ENCODE measurements at places on chromosomes 4 and X.

- ATAC-seq = no peak
Measured at GRCh38 chrX:148426467-148426866, 74.0 kb upstream of the AFF2 start.

- no peak for ATAC-seq
Measured at GRCh38 chr4:121599049-121599448, 97.7 kb downstream of the ANXA5 start.

DNA sequence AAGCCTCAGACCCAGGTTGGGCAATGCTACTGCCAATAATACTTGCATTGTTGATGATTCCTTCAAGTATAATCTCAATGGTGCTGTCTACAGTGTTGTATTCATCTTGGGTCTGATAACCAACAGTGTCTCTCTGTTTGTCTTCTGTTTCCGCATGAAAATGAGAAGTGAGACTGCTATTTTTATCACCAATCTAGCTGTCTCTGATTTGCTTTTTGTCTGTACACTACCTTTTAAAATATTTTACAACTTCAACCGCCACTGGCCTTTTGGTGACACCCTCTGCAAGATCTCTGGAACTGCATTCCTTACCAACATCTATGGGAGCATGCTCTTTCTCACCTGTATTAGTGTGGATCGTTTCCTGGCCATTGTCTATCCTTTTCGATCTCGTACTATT is 7.4 kb downstream of the LPAR4 start:
- ATAC-seq = no peak

- no peak for ATAC-seq
Measured at GRCh38 chr4:19684084-19684483, 567.6 kb upstream of the SLIT2 start.

GRCh38 chrX:150094996-150095395 is 156.7 kb upstream of the EOLA2 start:
- ATAC-seq = no peak

- no peak for ATAC-seq
Measured at GRCh38 chr4:123676890-123677229, 280.3 kb downstream of the SPRY1 start.

- no peak for ATAC-seq
Measured at GRCh38 chr4:161254375-161254774, 909.4 kb downstream of the FSTL5 start.

DNA sequence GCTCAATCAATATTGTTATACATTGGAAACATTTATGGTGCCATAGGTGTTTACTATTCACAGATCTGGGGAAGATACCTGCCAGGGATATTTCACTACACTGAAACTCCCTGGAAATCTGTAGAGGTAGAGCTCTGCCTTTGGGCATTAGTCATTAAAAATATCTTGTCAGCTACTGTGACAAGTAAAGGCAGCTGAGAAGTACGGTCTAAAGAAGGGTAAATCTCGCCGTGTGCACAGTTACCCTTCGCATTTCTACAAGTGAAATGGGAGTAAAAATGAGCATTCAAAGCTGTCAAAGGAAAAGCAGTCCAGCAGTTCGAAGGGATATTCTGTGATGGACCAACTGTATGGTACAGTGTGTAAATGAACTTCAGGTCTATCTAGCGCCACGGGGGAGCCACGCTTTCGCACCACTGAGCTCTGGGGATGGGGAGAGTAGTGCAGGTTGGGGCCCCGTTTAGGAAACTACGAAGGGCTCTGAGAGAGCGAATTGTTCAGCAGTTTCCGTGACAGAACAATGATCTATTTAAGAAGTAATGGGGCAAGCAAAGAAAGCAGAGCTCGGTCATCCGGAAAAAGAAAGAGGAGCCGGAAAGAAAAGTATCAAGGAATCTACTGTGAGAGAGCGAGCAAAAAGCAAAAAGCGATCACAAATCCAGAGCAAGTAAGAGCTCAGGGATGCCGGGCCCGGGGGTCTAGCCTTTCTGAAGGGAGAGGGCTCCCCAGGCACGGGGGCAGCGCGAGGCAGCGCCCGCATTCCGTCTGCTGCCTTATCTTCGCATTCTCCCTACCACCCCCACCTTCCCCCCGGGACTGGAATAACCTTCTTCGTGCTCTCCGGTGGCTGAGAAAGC is 646 bp downstream of the TIGD4 start:
- no peak for ATAC-seq

DNA sequence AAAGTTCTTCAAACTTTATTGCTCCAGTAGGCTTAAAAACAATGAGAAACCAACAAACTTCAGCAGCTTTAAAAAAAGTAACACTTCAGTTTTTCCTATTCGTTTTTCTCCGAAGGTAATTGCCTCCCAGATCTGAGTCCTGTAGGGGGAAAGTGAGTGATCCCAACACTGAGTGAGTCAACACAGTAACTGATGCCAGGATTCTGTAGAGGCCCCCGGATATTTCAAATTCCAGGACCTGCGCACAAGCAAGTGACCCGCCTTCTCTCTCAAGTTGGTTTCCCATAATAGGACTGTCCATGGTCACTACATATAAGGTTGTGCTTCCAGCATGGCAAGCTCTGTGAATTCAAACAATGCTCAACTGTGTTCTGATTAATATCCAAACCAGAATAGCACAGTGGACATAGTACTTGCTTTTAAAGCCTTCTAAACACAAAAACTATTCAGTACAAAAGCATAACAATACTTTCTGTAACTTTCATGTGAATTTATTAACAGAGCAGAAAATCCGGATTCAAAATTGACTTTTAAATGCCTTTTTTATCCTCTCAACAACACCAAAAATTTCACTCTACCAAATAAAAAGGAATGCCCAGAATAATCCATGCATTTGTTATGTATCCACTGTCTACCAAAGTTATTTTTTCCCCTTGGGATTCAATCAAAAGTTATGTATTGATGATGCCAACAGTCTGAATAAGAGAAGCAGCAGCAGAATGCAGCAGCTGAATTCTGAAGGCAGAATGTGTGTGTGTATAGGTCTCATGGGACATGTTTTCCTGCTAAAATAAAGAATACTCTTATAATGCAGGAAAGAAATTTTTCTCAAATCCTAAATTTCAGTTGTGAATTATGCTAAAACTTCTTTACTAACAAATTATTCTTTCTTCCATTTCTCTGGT is at the start of gene DMD:
TSS of gene DMD (minus strand) at position 194 of the 905 bp plus-strand sequence. CDS start 237 bp downstream, outside the sequence.
- ATAC-seq = no peak

GRCh38 chr4:2837904-2838496 is 5.6 kb upstream of the ADD1 start:
- peak; percentile 90 for ATAC-seq

GRCh38 chrX:44447214-44447613 is 95.4 kb downstream of the FUNDC1 start:
- ATAC-seq = no peak

DNA sequence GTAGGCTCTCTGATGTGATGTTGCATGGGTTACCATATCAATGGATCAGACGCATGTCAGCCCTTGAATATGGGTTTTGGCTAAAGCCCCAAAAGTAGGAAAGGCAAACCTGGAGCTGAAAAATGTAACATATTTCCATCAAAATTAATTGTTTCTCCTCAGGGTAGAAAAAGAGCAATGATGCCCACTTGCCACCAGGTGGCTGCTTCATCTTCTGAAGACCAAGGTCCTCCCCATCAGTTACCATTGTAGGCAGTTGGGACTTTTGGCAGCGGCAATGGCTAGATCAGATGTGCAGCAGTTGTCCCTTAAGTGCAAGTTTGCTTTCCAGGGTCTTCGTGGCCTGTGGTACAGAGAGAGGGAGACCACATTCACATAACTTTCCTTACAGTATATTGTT is 118.2 kb downstream of the NAF1 start:
- no peak for ATAC-seq

- no peak for ATAC-seq
Measured at GRCh38 chrX:46770000-46770816, 11.3 kb upstream of the SLC9A7 start.

DNA sequence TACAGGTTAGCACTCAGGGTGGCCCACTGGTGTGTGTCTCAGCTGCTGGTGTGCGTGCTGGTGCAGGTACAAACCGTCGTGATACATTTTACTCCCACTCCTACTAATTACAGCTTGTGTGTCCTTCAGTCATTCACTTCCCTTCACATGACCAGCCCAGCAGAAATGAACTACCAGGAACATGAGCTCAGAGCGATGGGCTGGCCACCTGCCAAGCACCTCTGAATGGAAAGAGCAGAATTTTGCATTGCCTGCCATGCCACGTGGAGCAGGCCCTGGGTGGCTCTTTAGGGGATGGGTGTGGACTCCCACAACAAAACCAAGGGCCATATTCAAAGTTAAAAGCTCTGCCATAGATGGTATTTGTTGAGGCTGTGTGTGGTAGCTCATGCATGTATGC is 58.9 kb upstream of the PGM2 start:
- no peak for ATAC-seq

- ATAC-seq = peak; percentile 4
Measured at GRCh38 chrX:119573840-119574393, 446 bp upstream of the UBE2A start.

- peak; percentile 13 for ATAC-seq
Measured at GRCh38 chrX:31038575-31039326, 33.1 kb downstream of the FTHL17 start.

GRCh38 chr4:170581322-170581721 is 491.6 kb upstream of the AADAT start:
- ATAC-seq = no peak

DNA sequence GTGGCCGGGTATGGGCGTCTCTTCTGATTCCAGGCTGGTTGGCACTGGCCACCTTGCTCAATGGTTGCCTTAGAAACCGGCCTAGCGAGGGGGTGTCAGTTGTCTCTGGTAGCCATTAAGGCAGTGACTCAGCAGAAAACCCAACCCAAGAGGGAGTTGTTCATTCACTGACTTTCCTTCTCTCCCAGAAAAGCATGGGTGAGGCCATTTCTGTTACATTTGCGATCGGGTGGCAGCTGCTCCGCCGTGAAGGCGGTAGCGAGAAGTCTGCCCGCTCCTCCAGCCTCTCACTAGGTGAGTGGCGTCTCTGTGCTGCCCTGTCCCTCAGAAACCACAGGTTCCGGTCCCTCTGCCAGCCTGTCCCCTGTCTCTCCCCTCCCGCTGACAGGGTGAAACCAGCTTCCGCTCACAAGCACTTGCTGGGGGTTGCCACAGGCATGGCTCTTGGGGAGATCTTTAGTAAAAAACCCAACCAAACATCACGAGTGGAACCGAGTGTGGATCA is 17.4 kb downstream of the IRAK1 start:
- ATAC-seq = peak; percentile 86

- ATAC-seq = no peak
Measured at GRCh38 chr4:53228036-53228435, 137.8 kb downstream of the SCFD2 start.
